IMR-90 (cell line): ENCODE measurements at places on chromosomes 5 and 9. TPM values are rescaled to one million over a fixed set of nuclear protein-coding genes. Genes with fewer than 3 reads are reported as not detected.

- H3K36me3 ChIP-seq = no peaks in the 10 kb centered on the region
- peaks cover 28% of the 10 kb centered on the region for H3K4me1 ChIP-seq
- H3K4me3 ChIP-seq = no peak overlapping the region
- peak; percentile 64 for DNase-seq
- H3K27me3 ChIP-seq = peaks cover 4% of the 10 kb centered on the region; the same call in 1 of the 2 replicates
Observed at GRCh38 chr5:150615141-150615699, 25.2 kb upstream of the SYNPO start.

DNA sequence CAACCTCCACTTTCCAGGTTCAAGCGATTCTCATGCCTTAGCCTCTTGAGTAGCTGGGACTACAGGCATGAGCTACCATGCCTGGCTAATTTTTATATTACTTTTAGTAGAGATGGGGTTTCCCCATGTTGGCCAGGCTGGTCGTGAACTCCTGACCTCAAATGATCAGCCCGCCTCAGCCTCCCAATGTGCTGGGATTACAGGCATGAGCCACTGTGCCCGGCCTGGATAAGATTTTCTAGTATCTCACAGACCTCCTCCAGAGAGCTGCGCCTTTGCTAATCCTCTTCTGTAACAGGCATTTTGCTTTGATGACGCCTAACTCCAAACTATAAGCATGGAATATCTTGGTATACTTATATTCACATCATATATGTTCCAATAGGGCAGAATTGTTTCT is 99.4 kb downstream of the FSTL4 start:
- DNase-seq = no peak
- peaks cover 2% of the 10 kb centered on the region; the same call in 1 of the 2 replicates for H3K27me3 ChIP-seq
- H3K4me3 ChIP-seq = no peak overlapping the region
- no peaks in the 10 kb centered on the region for H3K36me3 ChIP-seq
- H3K27ac ChIP-seq = no peak overlapping the region

DNA sequence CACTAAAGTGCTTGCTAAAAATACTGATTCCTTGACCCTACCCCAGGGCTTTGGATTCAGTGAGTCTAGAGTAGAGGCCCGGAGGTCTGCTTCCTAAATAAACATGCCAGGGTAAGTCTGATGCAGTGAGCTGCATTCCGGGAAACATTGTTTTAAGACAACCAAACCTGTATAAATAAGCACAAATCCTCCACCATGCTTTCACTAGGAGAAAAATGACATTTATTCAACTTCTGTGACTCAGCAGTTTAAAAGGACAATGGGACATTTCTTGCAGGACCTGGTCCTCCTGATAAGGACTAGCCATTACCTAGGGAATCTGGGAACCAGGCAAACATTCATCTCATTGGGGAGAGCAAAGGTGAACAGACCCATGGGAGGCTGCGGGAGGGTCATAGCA is 335.3 kb downstream of the MLLT3 start:
- no peak overlapping the region for H3K4me3 ChIP-seq
- H3K36me3 ChIP-seq = no peaks in the 10 kb centered on the region
- peak overlapping the region; percentile 20; the same call in 1 of the 2 replicates for H3K27ac ChIP-seq

GRCh38 chr9:89154651-89155336 is 23.8 kb downstream of the SHC3 start:
- H3K27me3 ChIP-seq = no peaks in the 10 kb centered on the region
- peaks cover 19% of the 10 kb centered on the region for H3K4me1 ChIP-seq
- H3K36me3 ChIP-seq = no peaks in the 10 kb centered on the region
- peak overlapping the region; percentile 100 for H3K27ac ChIP-seq
- H3K4me3 ChIP-seq = no peak overlapping the region
- peak; percentile 96 for DNase-seq

The SPATA31A5 gene
- not detected in 2 replicates for polyA plus RNA-seq

GRCh38 chr9:77582525-77582924 is 65.6 kb downstream of the GNA14 start:
- peaks cover 2% of the 10 kb centered on the region; the same call in 1 of the 2 replicates for H3K27me3 ChIP-seq
- no peak for DNase-seq
- H3K4me3 ChIP-seq = no peak overlapping the region
- H3K27ac ChIP-seq = no peak overlapping the region
- no peaks in the 10 kb centered on the region for H3K4me1 ChIP-seq

DNA sequence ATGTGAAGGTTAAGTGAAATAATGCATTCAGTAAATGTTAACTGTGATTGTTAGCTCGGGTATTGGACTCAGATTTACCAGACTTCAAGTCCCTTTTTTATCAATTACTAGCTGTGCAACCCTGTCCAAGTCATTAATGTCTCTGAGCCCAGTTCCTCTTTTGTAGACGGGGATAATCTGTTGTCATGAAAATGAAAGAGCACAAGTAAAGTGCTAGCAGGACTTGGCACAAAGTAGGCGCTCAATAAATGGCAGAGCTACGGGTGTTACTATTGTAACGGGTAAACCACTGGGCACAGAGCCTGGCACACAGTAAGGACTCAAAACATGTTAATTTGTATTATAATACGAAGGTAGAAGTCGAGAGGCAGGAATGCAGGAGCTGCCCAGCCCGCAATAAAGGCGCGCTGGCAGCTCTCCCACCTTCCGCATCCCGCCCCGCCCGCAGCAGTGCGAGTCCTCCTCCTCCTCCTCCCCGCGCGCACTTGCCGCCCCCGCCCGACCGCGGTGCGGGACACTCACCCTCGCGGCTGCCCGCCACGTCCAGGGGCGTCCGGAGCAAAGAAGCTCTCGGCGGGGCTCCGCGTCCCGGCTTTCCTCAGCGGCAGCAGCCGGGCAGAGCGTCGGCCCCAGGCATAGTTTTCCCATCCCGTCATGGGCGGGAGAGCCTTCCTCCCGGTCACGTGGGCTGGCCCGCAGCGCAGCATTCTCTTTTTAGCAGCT is at the start of gene C1QTNF2:
C1QTNF2 (minus strand) TSS at position 637 of the 723 bp plus-strand sequence. CDS start 15,615 bp downstream, outside the sequence.
- peak; percentile 72 for DNase-seq
- H3K4me1 ChIP-seq = 0 out of 2 replicates have a peak, but pooled peaks cover 2% of the 10 kb centered on the region
- peak within 1 kb of the TSS; percentile 60 for H3K4me3 ChIP-seq
- H3K36me3 ChIP-seq = no peaks in the 10 kb centered on the region
- H3K27me3 ChIP-seq = peaks cover 14% of the 10 kb centered on the region

The GABRP gene
- not detected in 2 replicates for polyA plus RNA-seq

- H3K36me3 ChIP-seq = no peaks in the 10 kb centered on the region
- no peak overlapping the region for H3K27ac ChIP-seq
- DNase-seq = peak; percentile 87
Observed at GRCh38 chr5:158390577-158390976, 531.6 kb upstream of the CLINT1 start.

The TEX53 gene
- polyA plus RNA-seq = not detected in 2 replicates

The RASGRF2 gene
- 2.9 and 3.0 TPM in 2 replicates for polyA plus RNA-seq

DNA sequence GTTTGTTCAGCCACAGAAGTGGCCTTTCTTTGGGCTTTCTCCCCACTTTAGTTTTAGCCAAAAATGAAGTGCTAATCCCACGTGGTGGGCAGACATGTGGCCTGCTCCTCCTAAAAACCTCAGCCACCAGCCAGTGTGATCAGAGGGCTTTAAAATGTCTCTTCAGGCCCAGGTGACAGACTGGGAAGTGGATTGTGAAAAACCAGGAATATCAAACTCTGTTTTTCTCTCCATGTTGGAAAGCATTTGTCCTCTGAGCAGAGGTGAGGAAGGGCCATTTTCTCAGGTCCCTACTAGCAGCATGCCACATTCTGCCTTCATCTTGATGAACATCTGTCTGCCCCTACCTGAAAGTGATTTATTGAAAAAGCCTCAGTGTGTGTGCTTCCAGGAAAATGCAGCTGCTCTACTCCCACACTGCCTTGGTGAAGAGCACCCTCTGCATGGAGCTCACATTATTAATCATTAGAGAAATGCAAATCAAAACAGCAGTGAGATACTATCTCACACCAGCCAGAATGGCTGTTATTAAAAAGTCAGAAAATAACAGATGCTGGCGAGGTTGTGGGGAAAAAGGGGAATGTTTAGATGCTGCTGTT is 181.2 kb upstream of the DMAC1 start:
- H3K27me3 ChIP-seq = no peaks in the 10 kb centered on the region
- no peak overlapping the region for H3K4me3 ChIP-seq
- no peaks in the 10 kb centered on the region for H3K4me1 ChIP-seq
- no peak for DNase-seq

DNA sequence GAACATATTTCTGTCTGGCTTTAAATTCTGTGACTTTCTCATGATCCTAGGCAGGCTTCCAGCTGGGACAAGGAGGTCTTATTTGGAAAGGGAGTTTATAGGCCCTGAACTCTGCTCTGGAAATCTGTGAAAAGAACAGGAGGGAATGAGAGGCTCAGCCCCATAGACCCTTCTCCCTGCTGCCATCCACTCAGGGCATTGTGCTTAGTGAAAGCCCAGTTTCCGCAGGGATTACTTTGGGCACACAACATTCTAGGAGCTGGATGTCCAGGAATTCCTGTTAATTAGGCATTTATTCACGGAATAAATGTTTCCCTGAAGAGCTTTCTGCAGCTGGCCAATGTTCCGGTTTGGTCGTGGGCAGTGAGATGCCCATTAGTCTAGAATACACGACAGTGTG is 32.7 kb upstream of the COL15A1 start:
- no peaks in the 10 kb centered on the region for H3K27me3 ChIP-seq
- DNase-seq = no peak
- H3K27ac ChIP-seq = no peak overlapping the region
- H3K36me3 ChIP-seq = no peaks in the 10 kb centered on the region
- H3K4me3 ChIP-seq = no peak overlapping the region
- H3K4me1 ChIP-seq = peaks cover 25% of the 10 kb centered on the region

DNA sequence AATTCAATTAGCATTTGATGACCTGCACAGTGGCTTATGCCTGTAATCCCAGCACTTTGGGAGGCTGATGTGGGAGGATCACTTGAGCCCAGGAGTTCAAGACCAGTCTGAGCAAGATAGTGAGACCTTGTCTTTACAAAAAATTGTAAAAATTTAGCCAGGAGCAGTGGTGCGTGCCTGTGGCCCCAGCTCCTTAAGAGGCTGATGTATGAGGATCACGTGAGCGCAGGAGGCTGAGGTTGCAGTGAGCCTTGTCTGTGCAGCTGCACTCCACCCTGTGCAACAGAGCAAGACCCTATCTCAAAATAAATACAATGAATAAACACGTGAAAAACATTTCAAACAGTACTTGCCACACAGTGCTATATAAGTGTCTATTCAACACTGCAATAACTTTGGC is 4.2 kb downstream of the ABCA1 start:
- peaks cover 14% of the 10 kb centered on the region for H3K4me1 ChIP-seq
- no peaks in the 10 kb centered on the region for H3K27me3 ChIP-seq
- H3K4me3 ChIP-seq = no peak overlapping the region
- H3K27ac ChIP-seq = peak overlapping the region; percentile 69; the same call in 1 of the 2 replicates
- H3K36me3 ChIP-seq = peaks cover 3% of the 10 kb centered on the region

The SHOC1 gene
- polyA plus RNA-seq = 0.03 TPM in 1 of 2 replicates, not detected in the other

The HTR1A gene
- not detected in 2 replicates for polyA plus RNA-seq

The SLC6A18 gene
- not detected in 2 replicates for polyA plus RNA-seq

The CARTPT gene
- polyA plus RNA-seq = not detected in 2 replicates

DNA sequence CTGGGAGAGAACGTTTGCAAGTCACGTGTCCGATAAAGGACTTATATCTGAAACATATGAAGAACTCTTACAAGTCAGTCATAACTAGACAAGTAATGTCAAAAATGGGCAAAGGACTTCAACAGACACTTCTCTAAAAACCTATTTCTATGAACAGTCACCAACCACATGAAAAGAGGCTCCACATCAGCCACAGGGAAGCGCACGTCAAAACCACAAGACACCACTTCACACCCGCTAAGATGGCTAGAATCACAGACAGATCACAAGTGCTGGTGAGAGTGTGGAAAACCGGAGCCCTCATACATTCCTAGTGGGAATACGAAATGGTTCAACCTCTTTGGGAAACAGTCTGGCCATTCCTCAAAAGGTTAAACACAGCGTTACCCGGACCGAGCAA is 11.5 kb upstream of the CARD9 start:
- no peaks in the 10 kb centered on the region for H3K27me3 ChIP-seq
- H3K4me1 ChIP-seq = no peaks in the 10 kb centered on the region
- no peak overlapping the region for H3K27ac ChIP-seq
- DNase-seq = no peak
- no peak overlapping the region for H3K4me3 ChIP-seq

- DNase-seq = no peak
- H3K36me3 ChIP-seq = no peaks in the 10 kb centered on the region
- no peaks in the 10 kb centered on the region; the same call in 1 of the 2 replicates for H3K4me1 ChIP-seq
- peaks cover 15% of the 10 kb centered on the region for H3K27me3 ChIP-seq
- no peak overlapping the region for H3K27ac ChIP-seq
Observed at GRCh38 chr5:76960004-76960625, 7.3 kb downstream of the CRHBP start.

GRCh38 chr5:154447089-154447725 is 1.4 kb downstream of the SAP30L start:
- peak overlapping the region; percentile 6 for H3K27ac ChIP-seq
- DNase-seq = no peak
- no peaks in the 10 kb centered on the region for H3K27me3 ChIP-seq
- H3K4me3 ChIP-seq = peak overlapping the region; percentile 97
- H3K36me3 ChIP-seq = peaks cover 15% of the 10 kb centered on the region

DNA sequence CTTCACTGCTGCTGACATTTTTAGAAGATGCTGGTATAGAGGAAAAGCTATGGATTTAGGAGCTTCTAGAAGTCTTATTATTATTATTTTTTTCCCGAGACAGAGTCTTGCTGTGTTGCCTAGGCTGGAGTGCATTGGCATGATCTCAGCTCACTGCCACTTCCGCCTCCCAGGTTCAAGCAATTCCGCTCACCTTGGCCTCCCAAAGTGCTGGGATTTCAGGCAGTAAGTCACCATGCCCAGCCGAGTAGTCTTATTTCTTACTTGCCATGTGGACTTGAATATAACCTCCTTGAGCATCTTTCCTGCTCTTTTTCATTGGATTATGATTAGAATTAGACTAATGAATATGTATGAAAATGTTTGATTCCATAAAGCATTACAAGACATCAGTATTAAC is 119.5 kb downstream of the NR3C1 start:
- H3K4me1 ChIP-seq = peaks cover 3% of the 10 kb centered on the region
- H3K27ac ChIP-seq = no peak overlapping the region
- no peak for DNase-seq
- H3K27me3 ChIP-seq = no peaks in the 10 kb centered on the region
- H3K36me3 ChIP-seq = peaks cover 19% of the 10 kb centered on the region
- H3K4me3 ChIP-seq = no peak overlapping the region

The LCN10 gene
- polyA plus RNA-seq = not detected in 2 replicates

- H3K27ac ChIP-seq = no peak overlapping the region
- H3K4me1 ChIP-seq = no peaks in the 10 kb centered on the region
- DNase-seq = no peak
- no peaks in the 10 kb centered on the region for H3K27me3 ChIP-seq
Observed at GRCh38 chr5:50898966-50899365, 232.5 kb downstream of the PARP8 start.

DNA sequence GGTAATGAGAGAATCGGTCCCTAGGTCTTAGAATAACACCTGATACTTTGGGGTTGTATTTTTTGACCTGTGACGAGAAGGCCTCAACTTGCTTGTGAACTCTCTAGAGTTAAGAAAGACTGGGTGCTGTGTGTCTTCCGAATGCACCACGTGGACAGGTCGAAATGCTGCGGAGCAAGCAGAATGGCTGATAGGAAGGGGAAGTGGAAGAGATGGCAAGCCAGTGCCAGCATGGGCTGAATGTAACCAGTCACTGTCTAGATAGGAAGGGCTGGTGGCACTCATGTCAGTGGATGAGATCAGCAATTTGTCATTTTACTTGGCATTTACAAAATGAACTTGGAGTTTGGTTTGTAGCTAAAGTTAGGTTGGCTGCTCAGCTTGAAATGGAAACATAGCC is 5.6 kb downstream of the OTULINL start:
- DNase-seq = no peak
- no peaks in the 10 kb centered on the region for H3K36me3 ChIP-seq
- H3K27me3 ChIP-seq = peaks cover 50% of the 10 kb centered on the region
- H3K27ac ChIP-seq = no peak overlapping the region
- no peaks in the 10 kb centered on the region for H3K4me1 ChIP-seq

GRCh38 chr5:33321026-33321425 is 119.7 kb upstream of the TARS1 start:
- H3K4me3 ChIP-seq = no peak overlapping the region
- no peaks in the 10 kb centered on the region for H3K36me3 ChIP-seq
- H3K27me3 ChIP-seq = no peaks in the 10 kb centered on the region
- peak; percentile 98 for DNase-seq
- peaks cover 9% of the 10 kb centered on the region for H3K4me1 ChIP-seq
- H3K27ac ChIP-seq = peak overlapping the region; percentile 56; the same call in 1 of the 2 replicates
